A549 treated with GW870086 at 1 μM for 4 hours (cell line): ENCODE measurements at places on chromosomes 1 and 21. TPM values are rescaled to one million over a fixed set of nuclear protein-coding genes. Genes with fewer than 3 reads are reported as not detected.

Gene HCRTR1
- not detected in 5 replicates for total RNA-seq

Gene OR2M5
- not detected in 5 replicates for total RNA-seq

Gene FCGR2B
- total RNA-seq, result not detected in 5 replicates

Gene RGS16
- 0.23 to 0.30 TPM (median 0.29 TPM) in 5 replicates for total RNA-seq

Gene PDC
- not detected in 5 replicates for total RNA-seq

Gene PGBD5
- 0.35 to 0.66 TPM (median 0.42 TPM) in 5 replicates for total RNA-seq

Gene ATP5IF1
- 152 to 176 TPM (median 169 TPM) in 5 replicates for total RNA-seq

Gene KRTAP10-2
- total RNA-seq, result not detected in 5 replicates

Gene KIRREL1
- 18.6 to 31.5 TPM (median 26.4 TPM) in 5 replicates for total RNA-seq

Gene KIAA1614
- 0.55 to 1.5 TPM (median 0.68 TPM) in 5 replicates for total RNA-seq

Gene RAB29
- 10.1 to 12.8 TPM (median 11.3 TPM) in 5 replicates for total RNA-seq

Gene PTCH2
- total RNA-seq, result 0.15 to 0.25 TPM (median 0.19 TPM) in 5 replicates

Gene RSPH1
- total RNA-seq, result 0.40 to 0.94 TPM (median 0.78 TPM) in 5 replicates

Gene FAM177B
- total RNA-seq, result not detected in 5 replicates

Gene RXFP4
- total RNA-seq, result not detected in 5 replicates

Gene MAP3K21
- 6.8 to 10.5 TPM (median 9.5 TPM) in 5 replicates for total RNA-seq

Gene LCE4A
- total RNA-seq, result not detected in 5 replicates

Gene SLC1A7
- total RNA-seq, result 0.05 TPM in 1 of 5 replicates, not detected in the others

Gene SPRR4
- total RNA-seq, result not detected in 5 replicates

Gene C1orf146
- total RNA-seq, result not detected in 5 replicates

Gene SLC16A4
- total RNA-seq, result 26.3 to 41.1 TPM (median 37.0 TPM) in 5 replicates

Gene MARCKSL1
- total RNA-seq, result 57.0 to 70.3 TPM (median 65.5 TPM) in 5 replicates

Gene CELA2B
- total RNA-seq, result 0.22 TPM in 1 of 5 replicates, not detected in the others

Gene SPTA1
- not detected in 5 replicates for total RNA-seq
